ENCODE measurements at places on chromosomes 2 and 18.

GRCh38 chr2:197633109-197633657, 42.2 kb downstream of the RFTN2 start:
- no peak for DNase-seq

GRCh38 chr2:108199726-108200125, 40.0 kb upstream of the SULT1C3 start:
- no peak for DNase-seq

DNA sequence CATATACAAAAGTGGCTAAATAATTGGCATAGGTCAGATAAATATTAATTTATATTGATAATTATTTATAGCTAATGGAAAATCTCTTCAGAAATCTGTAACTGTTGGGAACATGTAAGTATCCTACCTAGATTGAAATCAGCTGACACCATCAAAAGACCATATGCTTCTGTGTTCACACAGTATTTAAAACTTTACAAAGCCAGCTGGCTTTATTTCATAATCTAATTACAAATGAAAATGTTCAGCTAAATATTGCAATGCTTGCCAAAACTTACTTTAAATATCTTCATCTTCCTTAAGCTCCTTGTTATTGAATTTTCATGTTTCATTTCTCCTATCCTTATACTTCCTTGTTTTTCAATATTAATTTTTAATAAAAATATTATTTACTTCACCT, 190.9 kb upstream of the DOK6 start:
- DNase-seq: no peak

DNA sequence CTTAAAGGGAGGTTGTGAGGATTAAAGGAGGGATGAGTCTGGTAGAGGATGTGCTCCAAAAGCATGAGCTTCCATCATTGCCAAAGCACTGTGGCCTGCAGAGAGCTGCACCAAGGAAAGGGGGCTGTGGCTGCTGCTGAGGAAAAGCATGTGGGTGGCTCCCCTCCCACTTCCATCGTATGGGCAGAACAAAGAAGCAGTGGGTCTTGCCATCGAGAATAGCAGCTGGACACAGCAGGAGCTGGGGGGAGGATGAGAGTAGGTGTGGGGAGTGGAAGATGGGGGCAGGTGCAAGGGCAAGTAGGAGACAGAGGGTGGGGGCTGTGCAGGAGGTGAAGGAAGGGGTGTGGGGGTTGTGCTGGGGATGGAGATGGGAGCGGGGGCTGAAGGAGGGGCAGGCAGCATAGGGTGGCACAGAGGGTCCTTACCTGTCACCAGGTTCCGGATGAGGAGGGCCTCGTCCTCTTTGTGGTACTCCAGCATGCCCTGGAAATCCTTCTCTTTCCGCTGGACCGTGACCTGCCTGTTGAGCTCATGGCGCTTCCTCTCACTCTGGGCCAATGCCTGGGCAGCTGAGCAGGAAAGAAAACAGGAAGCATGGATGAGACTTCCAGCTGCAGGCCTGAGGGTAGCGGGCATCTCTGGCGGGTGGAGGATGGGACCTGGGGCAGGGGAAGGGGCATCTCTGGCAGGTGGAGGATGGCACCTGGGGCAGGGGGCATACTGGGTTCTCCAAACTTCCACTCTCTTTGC, 33.6 kb upstream of the ACAA2 start:
- DNase-seq: no peak

DNA sequence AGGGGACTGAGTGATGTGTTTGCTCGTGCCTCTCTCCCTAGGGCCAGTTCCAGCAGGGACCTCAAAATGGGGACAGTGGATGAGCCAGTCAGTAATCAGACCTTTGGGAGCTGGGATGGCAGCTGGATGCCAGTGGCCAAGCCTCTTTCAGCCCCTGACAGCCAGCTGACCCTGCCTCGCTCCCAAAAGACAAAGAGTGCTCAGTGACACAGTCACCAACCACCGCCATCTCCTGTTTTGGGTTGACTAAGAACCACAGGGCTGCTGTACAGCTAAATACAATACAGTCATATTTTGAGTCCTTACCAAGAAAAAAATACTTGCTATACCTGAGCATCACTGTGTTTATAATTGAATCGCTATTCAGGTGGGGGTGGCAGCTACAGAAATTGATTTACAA, 75.7 kb downstream of the POU3F3 start:
- DNase-seq: no peak

GRCh38 chr18:79010802-79011201, 31.2 kb downstream of the SALL3 start:
- DNase-seq: no peak

- DNase-seq: no peak
These were observed 201.7 kb downstream of the NRP2 start for GRCh38 chr2:205883965-205884364.

- no peak for DNase-seq
These were observed 2.3 kb downstream of the STEAP3 start for GRCh38 chr2:119225926-119226325.

GRCh38 chr2:20738772-20739171, 71.8 kb downstream of the GDF7 start:
- no peak for DNase-seq

GRCh38 chr2:113181258-113182051, 7.7 kb downstream of the PSD4 start:
- peak; percentile 41 for DNase-seq

DNA sequence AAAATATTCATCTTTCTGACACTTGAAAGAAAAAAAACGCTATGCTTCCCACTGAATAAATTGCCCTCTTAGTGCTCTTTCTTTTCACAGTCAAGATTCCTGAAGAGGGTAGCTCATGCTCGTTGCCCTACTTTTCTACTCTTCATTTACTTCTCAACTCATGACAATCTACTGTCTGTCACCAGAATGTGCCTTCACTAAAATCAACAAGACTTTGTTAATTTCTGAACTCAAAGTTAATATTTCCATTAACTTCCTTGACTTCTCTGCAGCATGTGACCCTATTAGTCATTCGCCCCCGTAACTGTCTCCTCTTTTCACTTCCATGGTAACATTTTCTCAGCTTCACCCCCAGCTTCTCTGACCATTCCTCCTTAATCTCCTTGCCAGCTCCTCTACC, 98.9 kb upstream of the MAPRE2 start:
- DNase-seq: no peak

- DNase-seq: peak; percentile 71
These were observed 76.2 kb downstream of the CHRNA1 start for GRCh38 chr2:174688079-174688478.

- no peak for DNase-seq
These were observed 23.2 kb upstream of the NAB1 start for GRCh38 chr2:190625691-190626090.

GRCh38 chr2:183253441-183254130, 129.3 kb downstream of the NUP35 start:
- no peak for DNase-seq

GRCh38 chr2:24986372-24986771, 14.6 kb upstream of the DNAJC27 start:
- no peak for DNase-seq

- no peak for DNase-seq
These were observed 8.6 kb downstream of the SDC1 start for GRCh38 chr2:20216130-20217025.

DNA sequence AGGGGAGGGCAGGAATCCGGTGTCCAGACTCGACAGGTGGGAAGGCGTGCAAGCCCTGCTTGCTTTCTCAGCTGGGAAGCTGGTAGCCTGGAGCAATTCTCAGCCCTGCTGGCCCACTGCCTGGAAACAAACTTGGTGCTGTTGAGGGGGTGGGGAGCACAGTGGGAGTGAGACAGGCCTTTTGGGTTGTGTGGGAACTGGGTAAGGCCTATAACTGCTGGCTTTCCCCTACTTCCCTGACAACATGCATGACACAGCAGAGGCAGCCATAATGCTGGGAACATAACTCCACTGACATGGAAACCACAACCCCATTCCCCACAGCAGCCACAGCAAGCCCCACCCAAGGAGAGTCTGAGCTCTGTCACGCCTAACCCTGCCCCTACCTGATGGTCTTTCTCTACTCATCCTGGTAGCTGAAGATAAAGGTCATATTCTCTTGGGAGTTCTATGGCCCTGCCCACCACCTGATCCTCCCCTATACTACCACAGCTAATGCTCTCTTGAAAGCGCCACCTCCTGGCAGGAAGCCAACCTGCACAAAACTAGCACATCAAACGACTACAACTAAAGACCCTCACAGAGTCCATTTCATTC, 122.9 kb upstream of the ACVR1C start:
- no peak for DNase-seq

DNA sequence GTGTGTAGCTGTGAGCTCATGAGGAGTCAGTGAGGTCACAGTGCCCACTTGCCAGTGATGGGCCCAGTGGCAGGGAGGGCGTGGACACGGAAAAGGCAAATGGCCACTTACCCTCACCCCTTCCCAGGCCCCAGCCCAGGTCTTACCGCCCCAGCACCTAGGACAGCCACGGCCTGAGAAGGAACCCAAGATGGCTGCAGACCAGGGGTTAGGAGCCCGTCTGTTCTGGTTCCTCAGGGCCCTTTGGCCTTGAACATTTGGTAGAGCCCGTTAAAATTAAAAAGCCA, 74.1 kb downstream of the EMX1 start:
- no peak for DNase-seq

- DNase-seq: no peak
These were observed 2.0 kb downstream of the SNORC start for GRCh38 chr2:232871835-232872736.

- no peak for DNase-seq
These were observed 189.6 kb downstream of the MYCN start for GRCh38 chr2:16129716-16130540.

DNA sequence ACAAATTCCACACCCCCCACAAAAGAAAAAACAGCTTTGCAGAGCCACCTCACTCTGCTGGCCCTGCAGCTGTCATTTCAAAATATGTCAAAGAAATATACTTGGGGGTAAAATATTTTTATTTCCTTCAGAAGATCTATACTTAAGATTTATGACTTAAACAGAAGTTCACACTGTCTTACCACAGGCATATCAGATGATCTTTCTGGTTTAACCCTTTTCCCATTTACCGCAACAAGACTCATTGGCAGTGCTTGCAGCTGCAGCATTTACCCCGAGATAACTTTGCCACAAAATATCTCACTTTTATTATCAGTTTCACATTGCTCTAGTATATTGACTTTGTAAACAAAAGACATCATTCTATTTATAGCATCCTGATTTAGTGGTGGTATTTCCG, 21.6 kb upstream of the SLC35G4 start:
- DNase-seq: no peak

DNA sequence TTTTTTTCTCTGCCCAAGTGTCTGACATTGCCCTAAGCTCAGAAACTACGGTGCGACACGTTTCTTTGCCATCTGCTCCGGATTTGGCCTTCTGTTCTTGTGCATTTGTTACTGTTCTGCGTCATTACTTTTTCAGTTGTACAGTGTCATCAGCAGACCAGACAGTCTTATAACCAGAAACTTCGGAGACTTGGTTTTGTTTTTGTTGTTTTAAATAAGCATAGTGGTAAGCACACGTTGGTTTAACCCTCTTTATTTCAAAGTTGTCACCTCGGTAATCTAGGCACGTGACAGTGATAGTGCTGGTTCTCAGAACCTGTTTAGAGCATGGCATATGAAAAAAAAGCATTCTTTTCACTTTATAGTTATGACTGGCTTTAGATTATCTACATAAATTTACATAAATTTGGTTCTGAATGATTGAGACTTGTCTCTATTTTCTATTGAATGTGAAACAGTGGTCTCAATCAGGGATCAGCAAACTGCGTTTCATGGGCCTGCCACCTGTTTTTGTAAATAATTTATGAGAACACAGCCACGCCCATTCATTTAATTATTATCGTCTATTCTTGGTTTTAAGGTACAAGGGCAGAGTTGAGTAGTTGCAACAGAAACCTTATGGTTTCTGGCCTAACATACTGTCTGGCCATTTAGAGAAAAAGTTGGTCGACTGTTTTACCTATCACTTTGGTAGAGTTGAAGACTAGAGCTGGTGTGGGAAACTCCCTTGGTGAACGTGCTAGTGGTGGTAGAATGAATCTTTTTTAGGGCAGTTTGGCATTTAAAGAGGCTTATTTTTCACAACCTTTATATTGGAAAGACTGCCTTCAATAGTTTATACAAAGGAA, 106.5 kb downstream of the ZNF532 start:
- DNase-seq: no peak

- peak; percentile 91 for DNase-seq
These were observed 21.3 kb downstream of the HNRNPLL start for GRCh38 chr2:38581193-38582147.

GRCh38 chr2:134178138-134178877, 75.6 kb upstream of the MGAT5 start:
- no peak for DNase-seq

GRCh38 chr18:43514747-43515146, 237.5 kb upstream of the SYT4 start:
- no peak for DNase-seq

DNA sequence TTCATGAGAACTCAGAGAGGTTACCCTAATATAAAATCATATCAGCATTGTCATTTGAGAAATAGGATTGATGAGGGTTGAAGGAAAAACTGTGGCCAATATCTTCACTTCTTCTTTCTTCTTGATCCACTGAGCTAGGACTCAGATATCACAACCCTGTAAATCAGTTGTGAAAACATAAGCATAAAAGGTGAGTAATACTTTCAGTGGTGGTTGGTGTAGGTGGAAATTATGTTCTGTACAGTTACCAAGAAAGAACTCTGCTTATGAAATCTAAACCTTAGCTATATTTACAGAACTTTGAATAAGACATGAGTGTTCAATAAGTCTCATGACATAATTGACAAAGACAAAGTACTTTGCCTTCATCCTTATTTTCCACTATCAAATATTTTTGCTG, 56.3 kb downstream of the PAX3 start:
- DNase-seq: no peak

DNA sequence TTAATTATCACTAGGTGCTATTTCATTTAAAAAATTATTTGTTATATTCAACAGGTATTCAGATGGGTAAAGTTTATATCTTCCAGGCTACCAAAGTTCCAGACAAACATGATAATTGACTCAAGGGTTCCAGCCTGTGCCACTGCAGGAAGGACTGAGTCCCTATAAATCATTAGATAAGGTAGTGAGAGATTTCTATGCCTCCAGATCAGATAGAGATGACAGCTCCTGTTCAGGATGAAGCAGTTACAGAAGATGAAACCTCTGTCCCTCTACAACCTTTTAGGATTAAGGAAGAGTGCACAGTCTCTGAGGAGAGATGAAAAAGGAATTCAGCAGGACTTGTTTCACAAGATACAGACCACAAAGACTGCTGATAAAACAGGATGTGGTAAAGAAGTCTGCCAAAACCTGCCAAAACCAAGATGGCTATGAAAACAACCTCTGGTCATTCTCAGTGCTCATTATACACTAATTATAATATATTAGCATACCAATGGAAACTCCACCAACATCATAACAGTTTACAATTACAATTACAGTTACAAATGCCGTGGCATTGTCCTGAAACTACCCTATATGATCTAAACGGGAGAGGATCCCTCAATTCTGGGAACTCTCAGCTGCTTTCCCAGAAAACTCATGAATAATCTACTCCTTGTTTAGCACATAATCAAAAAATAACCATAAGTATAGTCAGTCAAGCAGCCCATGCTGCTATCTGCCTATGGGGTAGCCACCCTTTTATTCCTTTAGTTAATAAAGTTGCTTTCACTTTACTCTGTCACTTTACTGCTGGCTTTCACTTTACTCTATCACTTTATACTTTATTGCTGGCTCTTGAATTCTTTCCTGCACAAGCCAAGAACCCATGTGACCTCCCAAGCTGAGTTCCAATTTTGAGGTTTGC, 288.5 kb downstream of the PDE11A start:
- no peak for DNase-seq
